ENCODE measurements at places on chromosomes 11 and 22.

GRCh38 chr11:126720539-126721235 is 279.9 kb downstream of the KIRREL3 start:
- DNase-seq: no peak

DNA sequence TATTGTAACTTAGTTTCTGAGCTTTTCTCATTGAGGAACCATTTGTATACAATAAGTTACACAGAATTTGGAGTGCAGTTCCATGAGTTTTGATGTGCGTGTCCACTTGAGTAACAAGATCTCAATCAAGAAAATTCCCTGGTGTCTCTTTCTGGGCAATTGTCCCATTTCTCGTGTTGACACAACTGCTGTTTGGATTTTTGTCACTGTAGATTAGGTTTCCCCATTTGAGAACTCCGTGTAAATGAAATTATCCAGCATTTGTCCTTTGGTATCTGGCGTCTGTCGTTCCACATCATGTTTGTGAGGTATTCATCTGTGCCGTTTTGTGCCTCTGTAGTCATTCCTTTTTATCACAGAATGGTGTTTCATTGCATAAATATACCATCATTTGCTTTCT is 547.0 kb downstream of the TBC1D22A start:
- DNase-seq: no peak

- DNase-seq: no peak
Measured at GRCh38 chr11:18765554-18765953, 26.0 kb downstream of the PTPN5 start.

- no peak for DNase-seq
Measured at GRCh38 chr11:30775233-30775522, 189.0 kb upstream of the MPPED2 start.

DNA sequence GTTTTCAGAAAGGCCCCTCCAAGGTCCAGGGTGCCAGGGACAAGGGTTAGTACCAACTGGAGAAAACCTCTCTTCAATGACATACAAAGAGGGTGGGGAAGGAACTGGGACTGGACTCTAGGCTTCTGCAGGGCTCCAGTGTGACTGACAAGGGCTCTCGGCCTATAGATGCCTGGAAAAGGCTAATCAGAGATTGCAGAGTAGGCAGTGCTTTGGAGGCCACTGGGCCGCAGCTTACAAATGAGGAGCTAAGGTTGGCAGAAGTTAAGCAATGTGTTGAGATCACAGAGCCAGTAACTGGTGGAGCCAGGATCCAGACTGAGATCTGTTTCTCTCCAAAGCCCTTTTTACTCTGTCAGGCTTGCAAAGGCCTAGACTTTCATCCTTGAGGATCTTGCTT is 7.4 kb upstream of the DGKZ start:
- DNase-seq: no peak

DNA sequence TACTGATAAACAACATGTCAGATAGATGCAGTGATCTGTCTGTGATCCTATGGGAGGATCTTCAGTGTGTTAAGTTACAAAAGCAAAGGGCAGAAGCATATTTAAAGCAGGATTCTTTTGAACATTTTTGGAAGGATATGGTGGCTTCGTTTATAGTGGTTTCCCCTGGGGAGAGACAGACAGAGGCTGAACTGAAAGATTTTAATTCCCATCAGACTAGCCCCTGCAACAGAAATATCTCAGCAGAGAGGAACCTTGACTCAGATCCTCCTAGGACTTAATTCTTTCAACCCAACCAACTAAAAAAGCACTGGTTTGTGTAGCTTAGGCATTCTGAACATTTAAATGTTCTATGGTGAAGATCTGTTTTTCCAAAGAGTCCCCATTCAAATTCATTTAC is 5.7 kb downstream of the CLTCL1 start:
- DNase-seq: no peak

DNA sequence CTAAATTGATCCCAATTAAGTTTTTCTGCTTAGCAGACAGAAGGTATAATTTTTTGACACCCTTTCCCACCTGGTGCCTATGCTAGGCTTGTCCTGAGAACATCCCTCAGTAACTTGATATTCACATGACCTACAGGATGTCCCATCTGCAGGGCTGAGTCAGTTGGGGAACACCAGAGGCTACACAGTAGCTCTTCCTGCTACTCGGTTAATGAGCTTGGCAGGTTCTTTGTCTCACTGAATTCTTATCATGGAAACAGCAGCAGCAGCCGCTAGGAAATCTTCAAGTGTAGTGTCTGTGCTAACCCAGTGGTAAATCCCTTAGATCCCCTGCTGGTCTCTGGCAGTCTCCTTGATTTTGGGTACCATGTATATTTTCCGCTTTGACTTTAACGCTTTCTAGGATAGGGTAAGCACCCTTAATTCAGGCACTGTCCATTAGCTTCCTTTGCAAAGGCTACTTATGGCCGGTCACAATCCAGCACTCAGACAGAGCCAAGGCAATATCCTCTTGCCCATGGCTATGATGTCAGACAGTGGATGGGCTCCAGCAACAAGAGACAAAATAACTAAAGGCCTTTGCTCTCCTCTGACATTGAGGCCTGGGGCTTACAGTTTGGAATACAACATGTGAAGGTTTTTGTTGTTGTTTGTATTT is 8.5 kb downstream of the MRPL16 start:
- DNase-seq: no peak

- no peak for DNase-seq
Measured at GRCh38 chr11:96024666-96025065, 100.8 kb upstream of the MTMR2 start.

DNA sequence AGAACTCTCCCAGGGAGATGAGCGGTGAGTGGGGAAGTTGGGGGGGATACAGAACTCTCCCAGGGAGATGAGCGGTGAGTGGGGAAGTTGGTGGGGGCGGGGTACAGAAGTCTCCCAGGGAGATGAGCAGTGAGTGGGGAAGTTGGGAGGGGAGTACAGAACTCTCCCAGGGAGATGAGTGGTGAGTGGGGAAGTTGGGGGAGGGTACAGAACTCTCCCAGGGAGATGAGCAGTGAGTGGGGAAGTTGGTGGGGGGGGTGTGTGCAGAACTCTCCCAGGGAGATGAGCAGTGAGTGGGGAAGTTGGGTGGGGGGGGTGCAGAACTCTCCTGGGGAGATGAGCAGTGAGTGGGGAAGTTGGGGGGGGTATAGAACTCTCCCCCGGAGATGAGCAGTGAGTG is 186.5 kb downstream of the SHANK2 start:
- no peak for DNase-seq

- no peak for DNase-seq
Measured at GRCh38 chr11:78418584-78419211, 1.1 kb upstream of the GAB2 start.

DNA sequence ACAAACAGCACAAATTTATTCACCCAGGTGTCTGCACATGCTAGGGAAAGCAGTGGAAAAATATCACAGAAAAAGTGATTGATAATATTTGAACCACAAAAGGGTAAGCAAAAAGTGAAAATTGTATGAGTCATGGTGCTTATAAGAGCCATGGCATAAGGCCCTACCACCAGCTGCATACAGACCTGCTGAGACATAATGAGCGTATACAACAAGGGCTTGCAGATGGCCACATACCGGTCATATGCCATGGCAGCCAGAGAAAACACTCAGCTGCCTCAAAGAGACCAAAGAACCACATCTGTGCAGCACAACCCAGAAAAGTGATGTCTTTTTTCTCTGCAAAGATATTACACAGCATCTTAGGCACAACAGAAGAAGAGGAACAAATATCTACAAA is 71.4 kb upstream of the OR9G4 start:
- DNase-seq: no peak

DNA sequence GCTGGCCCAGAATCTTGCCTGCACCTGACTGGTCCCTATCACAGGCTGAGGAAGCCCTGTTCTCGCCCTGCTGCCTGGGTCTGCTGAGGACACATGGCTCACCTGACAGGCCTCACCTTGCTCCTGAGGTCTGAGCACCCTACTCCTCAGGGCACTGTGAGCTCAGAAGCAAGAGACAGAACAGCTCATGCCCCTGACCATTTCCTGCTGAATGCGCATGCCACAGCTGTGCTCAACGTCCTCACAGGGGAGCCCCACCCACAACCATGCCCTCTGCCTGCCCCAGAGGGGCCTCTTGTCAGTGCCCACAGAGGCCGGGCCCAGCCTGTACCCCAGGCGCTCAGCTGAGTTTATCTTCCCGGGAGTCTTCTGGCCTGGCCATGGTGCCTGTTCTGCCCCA is 2.8 kb upstream of the TSPO start:
- no peak for DNase-seq

DNA sequence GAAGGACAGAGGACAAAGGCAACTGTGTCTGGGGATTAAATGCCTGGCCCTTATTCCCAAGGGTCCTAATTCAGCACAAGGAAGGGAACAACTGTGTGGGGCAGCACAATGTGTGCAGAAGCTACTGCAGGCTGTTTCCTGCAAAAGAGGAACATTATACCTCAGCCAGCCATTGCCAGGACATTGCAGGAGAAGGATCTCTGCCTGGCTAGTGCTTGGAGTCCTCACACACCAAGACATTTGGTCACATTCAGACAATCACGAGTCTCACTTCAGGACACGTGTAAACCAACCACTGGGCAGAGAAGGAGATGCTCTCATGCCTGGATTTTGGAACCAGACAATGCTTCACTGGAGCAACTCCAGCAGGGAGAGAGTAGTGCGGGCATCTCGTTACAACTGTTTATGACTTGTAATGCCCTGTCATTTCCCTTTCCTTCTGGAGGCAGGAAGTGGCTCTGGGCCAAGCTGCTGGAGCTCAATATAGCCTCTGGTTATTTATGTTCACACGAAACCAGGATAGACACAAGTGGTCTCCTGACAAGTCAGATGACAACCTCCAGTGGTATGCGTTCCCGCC is 23.9 kb upstream of the ZC3H12C start:
- no peak for DNase-seq

- no peak for DNase-seq
Measured at GRCh38 chr11:127138613-127139012, 138.0 kb upstream of the KIRREL3 start.

DNA sequence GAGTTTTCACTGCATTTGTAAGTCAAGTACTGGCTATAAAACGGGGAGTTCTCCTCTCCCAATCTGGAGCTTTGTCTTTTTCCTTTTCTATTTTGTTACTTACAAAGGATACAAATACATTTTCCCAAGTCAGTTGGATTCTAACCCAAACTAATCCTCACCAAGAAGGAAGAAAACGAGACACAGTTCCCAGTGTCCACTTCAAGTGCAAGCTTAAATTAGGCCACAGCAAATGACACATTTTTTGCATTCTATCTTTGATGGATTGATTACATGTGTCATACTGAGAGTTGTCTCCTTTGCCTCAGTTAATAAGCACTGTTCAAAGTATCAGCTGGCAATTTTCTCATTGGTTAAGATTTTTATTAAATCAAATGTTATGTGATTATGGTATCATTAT is 296.7 kb upstream of the ANO5 start:
- no peak for DNase-seq

DNA sequence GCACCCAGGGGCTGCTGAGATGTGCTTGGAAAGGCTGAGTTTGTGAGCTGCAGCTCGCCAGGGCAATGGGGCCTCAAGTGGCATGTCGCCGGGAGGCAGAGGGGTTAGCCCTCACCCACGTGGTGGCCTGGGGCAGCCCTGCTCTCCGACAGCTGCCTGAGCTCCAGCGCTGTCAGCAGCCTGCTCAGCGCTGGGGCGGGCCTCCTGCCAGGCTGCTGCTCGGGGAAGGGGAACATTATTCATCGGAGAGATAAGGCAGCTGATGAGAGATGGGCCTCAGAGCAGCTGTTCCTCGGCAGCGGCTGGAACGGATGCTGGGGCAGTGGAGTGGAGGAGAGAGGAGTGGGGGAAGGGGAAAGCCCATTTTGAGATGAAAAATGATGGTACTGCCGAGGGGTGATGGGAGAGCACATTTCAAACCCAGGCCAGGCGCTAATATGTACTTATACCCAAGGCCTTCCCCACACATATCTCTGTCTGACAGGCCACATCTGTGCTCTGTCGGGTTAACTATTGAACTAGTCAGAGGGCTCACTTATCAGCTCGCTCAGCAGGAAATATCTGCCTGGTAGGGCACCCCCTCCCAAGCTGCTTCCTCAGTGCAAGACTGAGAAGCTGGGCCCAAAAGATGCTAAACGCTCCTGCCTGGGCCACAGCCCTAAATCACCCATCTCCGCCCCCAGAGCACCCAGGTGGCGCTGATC is 79.5 kb downstream of the TIMP3 start:
- no peak for DNase-seq

DNA sequence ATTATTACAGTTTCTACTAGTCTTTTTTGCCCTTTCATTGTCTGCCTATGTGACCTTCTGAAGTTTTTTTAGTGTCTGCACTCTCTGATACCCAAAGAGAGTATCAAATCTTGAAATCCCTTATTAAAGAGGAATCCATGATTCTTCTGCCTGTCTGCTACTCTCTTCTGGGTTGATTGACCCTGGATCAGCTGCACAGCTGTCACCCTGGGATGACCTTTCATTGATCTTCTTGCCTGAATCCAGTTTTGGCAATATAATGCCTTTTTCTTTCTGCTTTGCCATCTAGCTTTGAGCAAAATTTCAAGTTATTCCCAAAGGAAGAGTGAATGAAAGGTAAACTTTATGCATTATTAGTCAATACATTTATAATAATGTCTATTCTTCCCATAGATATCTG is 32.6 kb downstream of the NCAM1 start:
- no peak for DNase-seq

- no peak for DNase-seq
Measured at GRCh38 chr22:28599693-28600092, 79.9 kb downstream of the TTC28 start.

DNA sequence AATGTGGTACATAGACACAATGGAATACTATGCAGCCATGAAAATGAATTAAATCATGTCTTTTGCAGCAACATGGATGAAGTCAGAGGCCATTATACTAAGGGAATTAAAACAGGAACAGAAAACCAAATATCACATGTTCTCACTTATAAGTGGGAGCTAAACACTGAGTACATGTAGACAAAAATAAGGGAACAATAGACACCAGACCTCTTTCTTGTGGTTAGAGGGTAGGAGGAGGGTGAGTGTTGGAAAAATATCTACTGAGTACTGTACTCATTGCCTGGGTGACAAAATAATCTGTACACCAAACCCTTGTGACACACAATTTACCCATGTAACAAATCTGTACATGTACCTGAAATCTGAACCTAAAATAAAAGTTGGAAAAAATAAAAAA is 59.1 kb upstream of the ANO5 start:
- no peak for DNase-seq

GRCh38 chr11:81987829-81988472 is 745.7 kb downstream of the FAM181B start:
- no peak for DNase-seq

- no peak for DNase-seq
Measured at GRCh38 chr22:46111645-46112306, 38.5 kb upstream of the PPARA start.

DNA sequence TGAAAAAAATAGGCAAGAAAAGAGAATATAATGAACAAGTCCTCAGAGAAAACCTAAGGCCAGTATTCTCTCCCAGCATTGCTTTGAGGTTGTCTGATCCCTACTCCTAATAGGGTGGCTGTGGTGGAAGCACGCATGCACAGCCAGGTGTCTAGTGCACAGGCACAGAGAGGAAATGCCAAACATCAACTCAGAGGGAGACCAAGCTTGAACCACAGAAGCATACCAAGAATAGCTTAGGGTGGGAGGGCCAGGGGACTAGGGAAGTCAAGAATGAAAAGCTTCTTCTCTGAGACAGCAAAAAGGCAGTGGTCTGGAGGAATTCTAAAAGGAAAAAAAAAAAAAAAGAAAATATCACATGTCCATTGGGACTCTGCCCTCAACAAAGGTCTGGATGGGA is 244.1 kb upstream of the API5 start:
- DNase-seq: no peak

Data from CD4-positive, alpha-beta T cell (primary cell).